ENCODE measurements at places on chromosomes 13 and 19.

GRCh38 chr13:45811891-45812694 lies 39.5 kb downstream of the SIAH3 start:
- peak; percentile 61 for DNase-seq

DNA sequence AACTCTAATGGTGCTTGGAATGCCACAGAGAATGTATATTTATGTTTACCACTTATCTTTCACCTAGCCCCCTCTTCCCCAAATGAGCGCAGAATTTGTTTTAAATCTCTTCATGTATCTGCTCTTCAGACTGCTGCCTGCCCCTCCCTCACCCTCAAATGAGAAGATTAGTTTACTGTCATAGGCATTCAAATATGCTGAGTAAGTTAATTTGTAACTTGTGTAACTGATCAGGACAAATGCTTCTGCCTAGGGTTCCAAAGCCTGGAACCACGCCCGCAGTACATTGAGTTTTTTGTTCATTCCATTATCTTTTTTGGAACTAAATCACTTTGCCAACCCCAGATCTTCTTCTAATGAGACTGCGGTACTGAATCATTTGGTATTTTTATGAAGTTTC lies 74.5 kb downstream of the ATP8A2 start:
- no peak for DNase-seq

GRCh38 chr19:13051557-13052165 lies 51.0 kb downstream of the LYL1 start:
- no peak for DNase-seq

DNA sequence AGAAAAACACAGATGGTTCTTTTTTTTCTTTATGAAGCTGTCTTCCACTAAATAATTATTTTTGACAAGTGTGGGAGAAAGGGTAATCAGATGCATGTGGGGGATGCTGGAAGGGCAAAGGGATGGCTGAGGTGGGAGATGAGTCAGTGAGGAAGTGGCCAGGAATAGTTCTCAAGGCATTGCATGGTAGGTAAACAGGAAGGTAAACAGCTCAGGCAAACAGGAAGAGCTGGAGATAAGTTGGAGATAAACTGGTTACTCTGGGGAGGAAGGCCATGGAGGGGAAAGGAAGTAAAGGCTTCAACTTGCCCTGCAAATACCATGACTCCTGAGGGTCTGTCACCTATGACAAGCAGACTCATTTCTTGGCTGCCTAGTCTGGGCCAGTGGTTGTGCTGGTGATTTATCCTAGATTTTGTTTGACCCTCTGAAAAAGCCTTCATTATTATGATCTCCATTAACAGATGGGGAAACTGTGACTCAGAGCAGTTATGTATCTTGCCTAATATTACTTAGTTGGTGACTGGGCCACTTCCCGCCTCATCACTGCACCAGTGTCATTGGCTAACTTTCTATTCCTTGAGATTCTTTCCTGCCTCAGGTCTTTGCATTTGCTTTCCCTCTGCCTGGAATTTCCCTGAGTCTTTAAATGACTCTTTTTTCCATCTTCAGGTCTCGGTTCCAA lies 17.1 kb downstream of the ACTL9 start:
- no peak for DNase-seq

DNA sequence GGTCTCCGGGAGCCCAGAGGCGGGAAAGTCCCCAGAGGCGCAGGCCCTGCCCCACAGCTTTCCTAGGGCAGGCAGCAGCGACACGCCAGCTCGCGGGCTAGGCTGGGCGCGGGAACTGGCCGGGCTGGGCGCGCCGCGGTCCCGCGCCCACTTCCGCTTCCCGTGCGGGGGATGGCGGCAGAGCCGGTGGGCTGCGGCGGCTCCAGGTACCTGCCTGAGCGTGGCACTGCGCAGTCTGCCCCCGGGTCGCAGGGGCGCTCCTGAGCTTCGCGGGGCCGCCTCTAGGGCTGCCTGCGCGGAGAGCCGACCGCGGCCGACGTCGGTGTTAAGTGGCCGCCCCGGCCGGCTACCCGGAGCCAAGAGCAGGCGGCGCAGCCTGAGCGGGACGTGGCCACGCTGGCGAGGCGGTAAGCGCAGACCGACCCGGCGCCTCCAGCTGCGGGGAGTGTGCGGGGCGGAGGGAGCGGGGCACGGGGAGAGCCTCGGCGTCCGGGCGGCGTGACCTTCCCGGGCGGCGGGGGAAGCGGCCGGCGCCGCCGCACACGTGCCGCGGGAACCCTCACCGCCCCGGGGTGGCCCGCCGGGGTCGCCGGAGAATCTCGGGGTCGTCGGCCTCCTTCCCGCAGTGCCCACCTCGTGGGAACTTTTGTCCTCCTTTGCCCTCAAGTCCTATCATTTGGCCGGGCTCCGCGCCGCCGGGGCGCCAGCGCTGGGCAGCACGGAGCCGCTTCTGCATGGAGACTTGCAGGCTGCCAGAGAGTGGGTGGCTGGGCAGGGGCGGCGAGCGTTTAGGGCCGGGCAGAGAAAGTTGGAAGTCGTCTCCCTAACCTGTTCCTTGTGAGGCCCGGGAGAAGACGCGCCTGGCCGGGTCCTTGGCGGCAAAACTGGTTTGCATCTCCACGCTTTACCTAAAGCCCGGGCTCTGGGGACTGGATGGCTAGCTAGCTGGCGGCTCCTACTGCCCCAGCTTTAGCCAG lies 31.4 kb upstream of the MPHOSPH8 start:
- DNase-seq: peak; percentile 41

GRCh38 chr19:1058112-1058511 lies 8.9 kb upstream of the ARHGAP45 start:
- no peak for DNase-seq

DNA sequence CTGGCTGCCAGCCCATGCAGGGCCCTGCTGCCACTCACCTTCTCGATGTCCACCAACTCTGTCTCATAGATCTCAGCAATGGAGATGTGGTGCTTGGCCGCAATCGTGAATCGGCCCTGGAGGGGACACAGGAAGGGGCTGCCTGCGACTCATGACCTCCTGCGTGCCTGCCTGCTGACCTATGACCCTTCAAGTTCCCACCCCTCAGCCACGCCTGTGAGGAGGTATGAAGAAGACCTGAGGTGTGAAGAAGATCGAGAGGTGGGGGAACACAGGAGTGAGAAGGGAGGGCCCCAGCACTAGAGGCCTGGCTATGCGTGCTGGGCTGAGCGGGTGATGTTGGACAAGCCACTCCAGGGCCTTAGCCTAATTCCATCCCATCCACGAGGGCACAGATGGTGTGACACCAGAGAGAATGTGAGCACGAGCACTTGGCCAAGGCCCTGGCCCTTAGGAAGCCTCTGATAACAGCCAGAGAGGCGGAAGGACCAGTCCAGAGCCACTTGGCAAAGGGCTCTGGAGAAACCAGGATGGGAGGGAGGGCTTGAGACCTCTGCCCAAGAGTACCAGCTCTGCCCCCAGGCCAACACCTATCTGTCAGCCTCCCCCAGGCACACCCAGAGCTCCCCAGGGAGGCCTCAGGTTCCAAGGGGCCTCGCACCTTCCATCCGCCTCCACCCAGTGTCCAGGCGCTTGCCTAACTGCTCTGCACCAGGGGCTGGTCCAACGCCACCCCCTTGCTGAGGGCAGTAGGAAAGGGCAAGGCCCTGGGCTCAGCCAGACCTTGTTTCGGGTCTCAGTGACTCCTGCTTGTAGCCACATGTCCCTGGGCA lies 9.6 kb upstream of the KPTN start:
- no peak for DNase-seq

GRCh38 chr13:57820924-57821323 lies 189.4 kb downstream of the PCDH17 start:
- no peak for DNase-seq

DNA sequence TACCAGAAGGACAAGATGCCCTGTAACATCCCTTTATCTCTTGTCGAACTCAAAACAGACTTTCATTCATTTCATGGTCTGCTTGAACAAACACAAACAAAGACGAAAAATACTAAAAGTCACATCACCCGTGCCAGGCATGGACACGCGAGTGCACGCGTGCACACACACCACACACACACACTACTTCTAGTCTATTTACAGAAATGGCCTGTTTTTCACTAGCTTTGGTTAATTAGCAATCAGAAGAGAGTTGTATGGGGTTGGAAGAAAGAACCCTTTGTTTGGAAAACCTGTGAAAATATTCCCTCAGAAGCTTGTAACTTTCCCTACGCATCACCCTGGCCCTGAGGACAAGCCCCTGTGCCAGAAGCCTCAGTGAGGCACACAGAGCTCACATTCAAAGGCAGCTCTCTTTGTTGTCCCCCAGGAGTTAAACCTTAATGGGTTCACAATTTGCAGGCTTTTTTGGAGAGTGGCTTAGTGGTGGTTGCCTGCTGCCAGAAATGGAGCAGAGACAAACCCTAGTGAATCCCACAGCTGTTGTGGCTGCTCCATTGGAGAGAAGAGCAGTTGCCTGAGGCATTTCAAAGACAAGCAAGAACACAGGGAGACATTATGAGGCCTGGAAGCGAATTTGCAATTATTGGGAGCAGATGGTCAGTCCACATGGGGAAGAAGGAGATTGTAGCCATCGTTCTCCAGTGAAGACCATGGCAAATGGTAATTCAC lies 55.9 kb downstream of the STARD13 start:
- peak; percentile 93 for DNase-seq

- no peak for DNase-seq
Measured at GRCh38 chr19:2334986-2335846, 6.7 kb downstream of the SPPL2B start.

DNA sequence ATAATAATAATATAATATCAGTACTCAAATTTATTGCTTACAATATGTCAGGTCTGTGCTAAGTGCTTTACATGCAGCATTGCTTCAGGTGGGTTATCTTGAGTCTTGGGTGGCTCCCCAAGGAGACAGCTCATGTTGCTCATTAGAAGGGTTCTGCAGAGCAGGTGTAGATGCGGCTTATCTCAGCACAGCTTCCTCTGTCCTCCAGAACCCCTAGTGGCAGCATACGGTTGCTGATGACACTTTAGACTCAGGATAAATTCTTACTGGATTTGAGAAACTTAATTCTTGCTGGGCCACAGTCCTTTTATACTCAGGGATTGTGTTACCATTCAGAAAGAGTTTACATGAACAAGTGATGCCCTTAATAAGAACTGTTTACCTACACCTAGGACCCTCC lies 8.9 kb downstream of the COG3 start:
- DNase-seq: no peak

GRCh38 chr13:83883061-83883523 lies 818 bp upstream of the SLITRK1 start:
- DNase-seq: no peak
